ENCODE measurements at places on chromosomes 11 and 22.
A peak's percentile ranks its signal among the peaks of the same experiment; 100 is the strongest.

DNA sequence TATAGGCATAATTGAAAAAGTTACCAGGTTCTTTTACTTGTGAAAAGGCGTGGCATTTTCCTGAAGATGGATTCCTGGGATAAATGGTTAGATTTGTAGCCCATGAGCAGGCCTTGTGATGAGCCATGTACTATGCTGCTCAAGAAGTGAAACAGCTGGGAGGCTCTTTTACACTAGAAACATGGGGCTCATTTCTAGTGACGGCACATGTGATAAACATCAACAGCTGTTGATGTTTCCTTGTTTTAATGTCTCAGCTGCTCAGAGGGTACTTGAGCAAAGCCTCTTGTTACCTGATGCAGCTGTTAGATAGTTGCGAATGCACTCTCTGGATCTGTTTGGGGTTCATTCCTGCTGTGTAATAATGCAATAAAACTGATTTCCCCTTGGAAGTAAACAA lies 396.8 kb downstream of the GUCY1A2 start:
- DNase-seq, result no peak

DNA sequence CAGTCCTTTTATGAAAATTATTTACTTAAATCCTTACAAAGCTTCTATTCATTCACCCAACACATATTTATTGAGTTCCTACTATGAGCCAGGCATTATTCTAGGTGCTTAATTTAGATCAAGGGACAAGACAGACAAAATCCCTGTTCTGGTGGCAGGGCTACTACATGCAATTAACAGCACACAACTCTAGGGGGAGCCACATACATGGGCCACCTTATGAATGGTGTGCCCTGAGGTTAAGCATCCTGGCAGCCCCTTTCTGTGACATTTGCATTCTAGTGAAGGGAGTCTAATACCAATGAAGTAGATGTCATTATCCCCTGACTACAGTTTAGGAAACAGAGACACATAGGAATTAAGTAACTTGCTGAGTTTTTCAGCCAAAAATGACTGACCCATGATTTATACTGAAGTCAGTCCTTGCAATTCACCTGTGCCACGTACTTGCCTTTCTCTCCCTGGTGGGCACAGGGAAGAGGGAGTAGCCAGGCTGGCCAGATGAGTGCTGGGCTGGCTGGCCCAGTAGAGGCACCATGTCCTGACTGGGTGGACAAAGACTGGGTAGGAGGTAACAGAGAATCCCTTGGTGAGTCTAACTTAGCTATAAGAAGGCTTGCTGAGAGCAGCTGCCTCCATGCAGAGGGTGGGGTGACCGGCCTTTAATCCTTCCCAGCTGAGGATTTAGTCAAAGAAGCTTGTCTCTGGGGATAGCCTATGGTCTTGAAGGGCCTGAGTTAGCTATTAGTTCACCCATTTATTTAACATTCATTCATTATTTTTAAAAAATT lies 52.0 kb upstream of the ELF5 start:
- no peak for DNase-seq

- DNase-seq, result peak; percentile 43
These were observed 883 bp downstream of the HIPK3 start for GRCh38 chr11:33257897-33258630.

DNA sequence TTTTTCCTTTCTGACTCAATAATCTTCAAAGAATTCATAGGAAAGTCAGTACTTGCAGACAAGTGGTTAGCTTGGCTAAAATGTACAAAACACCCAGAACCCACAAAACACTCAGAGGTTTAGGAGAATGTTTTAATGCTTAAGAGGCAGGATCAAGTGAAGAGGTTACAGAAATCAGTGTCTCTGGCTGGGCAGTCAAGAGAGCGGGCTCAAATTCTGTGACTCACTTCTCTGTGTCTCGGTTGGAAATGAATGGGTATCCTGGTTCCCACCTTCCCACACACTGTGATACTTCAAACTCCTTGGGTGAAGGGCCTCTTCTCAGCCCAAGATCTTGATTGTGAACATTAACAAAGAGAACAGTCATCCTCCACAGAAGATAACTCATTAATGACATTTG lies 3.8 kb downstream of the MPEG1 start:
- no peak for DNase-seq

DNA sequence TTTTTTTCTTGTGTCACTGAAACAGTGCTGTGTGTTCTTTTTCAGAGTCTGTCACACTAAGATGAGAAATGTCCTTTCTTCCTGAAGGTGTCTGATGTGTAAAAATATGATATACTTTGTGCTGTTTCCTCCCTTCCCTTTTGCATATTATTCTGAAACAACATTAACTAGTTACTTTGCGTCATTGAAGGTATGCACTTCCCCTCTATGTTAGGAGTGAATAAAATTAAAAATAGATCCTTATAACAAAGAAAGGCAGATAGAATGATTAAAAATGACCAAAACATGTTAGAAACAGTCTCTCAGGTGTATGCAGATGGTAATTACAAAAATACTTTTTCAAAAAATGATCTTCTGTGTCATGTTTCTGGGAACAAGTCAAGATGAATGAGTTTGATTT lies 1.6 kb upstream of the RAB30 start:
- no peak for DNase-seq

GRCh38 chr11:44698252-44698912 lies 28.4 kb upstream of the TSPAN18 start:
- no peak for DNase-seq

DNA sequence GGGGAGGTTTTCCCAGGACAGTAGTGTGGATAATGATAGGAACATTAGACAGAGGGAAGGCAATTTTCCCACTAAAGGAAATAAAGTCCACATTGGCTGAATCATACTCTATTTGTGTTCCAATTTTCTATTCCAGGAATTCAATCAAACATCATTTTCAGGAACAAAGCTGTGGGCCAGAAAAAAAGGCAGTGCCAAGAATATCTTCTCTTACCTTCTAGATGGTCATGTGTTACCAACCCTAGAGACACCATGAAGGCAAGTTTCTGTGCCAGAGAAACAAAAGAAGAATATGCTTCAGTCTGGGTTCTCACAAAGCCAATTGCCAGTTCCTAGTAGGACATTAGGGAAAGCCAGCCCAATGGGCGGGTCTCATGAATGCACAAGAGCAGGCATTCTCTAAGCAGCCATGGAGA lies 27.5 kb downstream of the LARGE2 start:
- no peak for DNase-seq

DNA sequence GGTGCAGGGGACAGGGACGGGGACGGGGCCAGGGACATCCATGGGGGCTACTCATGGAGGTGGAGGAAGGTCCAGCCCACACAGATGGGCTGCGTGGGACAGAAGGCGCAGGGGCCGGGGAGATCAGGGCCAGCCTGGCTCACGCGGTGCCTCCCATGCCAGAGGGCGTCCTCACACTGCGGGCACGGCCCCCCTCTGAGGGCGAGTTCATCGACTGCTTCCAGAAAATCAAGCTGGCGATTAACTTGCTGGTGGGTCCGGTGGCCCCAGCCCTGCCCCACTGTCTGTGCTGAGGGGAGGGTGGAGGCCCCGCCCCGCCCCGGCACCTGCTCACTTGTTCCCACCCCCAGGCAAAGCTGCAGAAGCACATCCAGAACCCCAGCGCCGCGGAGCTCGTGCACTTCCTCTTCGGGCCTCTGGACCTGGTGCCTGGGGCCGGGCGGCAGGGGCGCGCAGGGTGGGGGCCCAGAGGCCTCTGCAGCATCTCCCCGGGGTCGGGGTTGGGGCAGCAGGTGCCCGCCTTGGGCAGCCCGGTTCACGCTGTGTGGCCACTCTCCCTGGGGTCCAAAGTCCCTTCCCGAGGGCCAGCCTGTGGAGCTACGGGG lies 15.8 kb downstream of the EPS8L2 start:
- DNase-seq, result no peak

DNA sequence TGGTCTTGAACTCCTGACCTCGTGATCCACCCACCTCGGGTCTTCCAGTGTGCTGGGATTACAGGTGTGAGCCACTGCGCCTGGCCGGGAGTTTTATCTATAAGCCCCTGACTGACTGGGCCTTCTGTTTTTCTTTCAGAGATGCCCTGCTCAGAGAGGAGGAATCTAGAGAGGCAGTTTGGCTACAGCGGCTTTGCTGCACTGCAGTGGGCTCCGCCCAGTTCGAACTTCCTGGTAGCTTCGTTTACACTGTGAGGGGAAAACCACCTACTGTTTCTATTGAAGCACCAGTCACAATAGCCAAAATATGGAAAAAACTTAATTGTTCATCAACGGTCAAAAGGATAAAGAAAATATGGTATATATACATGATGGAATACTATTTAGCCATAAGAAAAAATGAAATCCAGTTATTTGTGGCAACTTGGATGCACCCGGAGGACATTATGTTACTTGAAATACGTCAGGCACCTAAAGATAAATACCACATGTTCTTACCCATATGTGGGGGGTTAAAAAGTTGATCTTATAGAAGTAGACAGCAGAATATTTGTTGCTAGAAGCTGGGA lies 31.9 kb upstream of the FAM181B start:
- DNase-seq, result no peak

DNA sequence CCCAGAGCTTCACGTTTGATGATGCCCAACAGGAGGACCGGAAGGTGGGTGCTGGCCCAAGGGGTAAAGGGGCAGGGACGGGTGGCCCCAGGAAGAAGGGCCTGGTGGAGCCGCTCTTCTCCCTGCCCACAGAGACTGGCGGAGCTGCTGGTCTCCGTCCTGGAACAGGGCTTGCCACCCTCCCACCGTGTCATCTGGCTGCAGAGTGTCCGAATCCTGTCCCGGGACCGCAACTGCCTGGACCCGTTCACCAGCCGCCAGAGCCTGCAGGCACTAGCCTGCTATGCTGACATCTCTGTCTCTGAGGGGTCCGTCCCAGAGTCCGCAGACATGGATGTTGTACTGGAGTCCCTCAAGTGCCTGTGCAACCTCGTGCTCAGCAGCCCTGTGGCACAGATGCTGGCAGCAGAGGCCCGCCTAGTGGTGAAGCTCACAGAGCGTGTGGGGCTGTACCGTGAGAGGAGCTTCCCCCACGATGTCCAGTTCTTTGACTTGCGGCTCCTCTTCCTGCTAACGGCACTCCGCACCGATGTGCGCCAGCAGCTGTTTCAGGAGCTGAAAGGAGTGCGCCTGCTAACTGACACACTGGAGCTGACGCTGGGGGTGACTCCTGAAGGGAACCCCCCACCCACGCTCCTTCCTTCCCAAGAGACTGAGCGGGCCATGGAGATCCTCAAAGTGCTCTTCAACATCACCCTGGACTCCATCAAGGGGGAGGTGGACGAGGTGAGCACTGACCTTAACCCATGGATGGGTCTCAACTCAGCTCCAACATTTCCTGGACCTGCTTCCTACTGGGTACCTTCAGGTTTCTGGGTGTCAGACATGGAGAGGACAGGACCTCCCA lies 2.0 kb downstream of the RIC8A start:
- no peak for DNase-seq

GRCh38 chr22:40436505-40437431 lies 66.4 kb downstream of the SGSM3 start:
- peak; percentile 13 for DNase-seq

GRCh38 chr11:111663820-111664219 lies 61.6 kb downstream of the SIK2 start:
- no peak for DNase-seq

- no peak for DNase-seq
These were observed 4.8 kb downstream of the SELENOM start for GRCh38 chr22:31102441-31103081.

- no peak for DNase-seq
These were observed 838.4 kb downstream of the FAM181B start for GRCh38 chr11:81895258-81895657.

DNA sequence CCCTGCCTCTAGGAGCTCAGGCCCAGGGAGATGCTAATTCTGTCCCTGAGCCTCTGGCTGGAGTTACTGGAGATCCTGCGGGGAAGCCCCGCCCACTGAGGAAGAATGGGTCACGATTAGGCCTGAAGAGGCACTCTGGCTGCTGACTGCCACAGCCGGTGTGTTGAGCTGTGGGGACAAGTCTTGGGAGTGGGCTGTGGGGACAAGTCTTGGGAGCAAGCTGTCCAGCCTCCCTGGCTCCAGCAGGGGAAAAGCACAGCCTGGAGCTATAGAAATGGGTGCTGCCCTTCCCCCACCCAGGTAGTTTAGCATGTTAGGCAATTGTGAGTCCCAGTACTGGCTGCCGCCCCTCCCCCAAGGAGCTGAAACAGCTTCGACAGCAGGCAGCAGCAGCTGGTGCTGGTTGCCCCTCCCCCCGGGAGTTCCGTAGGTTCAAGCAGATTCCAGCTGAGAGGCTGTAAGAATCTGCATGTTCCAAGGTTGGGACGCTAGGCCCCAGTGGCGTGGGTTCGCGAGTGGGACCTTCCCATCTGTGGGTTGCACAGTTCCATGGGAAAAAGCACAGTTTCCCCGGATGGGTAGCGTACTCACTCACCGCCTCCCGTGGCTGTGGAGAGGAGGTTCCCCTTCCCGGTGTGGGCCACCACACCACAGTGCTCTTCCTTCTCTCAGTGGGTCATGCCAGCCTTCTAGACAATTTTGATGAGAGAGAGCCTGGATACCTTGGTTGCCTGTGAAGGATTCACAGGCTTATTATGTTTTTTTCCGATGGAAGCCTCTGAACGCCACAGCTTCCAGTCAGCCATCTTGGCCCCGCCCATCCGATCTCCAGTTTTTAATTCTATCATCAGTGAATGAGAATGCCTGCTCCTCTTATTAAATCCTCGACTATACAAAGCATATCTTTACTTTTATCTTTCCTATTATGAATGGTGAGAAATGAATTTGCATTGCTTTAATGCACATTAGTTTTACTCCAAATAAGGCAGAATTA lies 61.5 kb downstream of the MSANTD4 start:
- no peak for DNase-seq

DNA sequence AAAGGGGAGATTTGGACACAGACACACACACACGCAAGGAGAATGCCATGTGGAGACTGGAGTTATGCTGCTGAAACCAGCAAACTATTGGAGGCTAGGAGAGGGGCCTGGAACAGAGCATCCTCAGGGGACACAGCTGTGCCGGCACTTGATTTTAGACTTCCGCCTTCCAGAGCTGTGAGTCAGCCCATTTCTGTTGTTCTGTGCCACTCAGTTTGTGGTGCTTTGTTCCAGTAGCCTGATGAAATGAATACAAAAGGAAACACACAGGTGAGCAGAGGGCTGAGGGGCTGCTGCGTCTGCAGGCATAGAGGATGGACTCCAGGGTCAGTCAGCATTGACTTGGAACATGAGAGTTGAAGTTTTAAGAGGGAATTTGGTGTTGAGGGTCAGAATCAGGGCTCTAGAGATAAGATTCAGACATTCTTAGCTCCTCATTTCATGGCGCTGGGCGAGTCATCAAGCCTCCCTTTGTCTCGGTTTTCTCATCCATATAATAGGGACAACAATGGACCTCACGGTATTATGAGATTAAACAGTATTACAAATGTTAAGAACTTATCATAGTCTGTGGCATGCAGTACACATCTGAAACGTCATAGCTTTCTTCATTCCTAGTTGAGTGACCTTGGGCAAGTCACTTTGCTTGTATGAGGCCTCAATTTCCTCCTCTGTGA lies 191.0 kb downstream of the MIAT start:
- DNase-seq, result no peak

DNA sequence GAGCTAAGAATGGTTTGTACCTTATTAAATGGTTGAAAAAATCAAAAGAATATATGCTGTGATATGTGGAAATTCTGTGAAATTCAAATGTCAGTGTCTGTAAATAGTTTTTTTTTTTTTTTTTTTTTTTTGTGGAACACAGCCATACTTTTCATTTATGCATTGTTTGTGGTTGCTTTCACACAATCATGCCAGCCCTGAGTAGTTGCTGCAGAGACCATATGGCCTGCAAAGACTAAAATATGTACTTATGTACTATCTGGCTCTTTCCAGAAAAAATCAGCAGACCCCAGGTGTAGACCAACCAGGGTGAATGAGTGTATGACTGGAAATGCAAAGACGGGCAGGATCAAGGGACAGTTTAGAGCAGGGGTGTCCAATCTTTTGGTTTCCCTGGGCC lies 98.3 kb downstream of the PTPRJ start:
- DNase-seq, result no peak
